WERI-Rb-1 (cell line): ENCODE measurements at places on chromosomes 4 and X.

DNA sequence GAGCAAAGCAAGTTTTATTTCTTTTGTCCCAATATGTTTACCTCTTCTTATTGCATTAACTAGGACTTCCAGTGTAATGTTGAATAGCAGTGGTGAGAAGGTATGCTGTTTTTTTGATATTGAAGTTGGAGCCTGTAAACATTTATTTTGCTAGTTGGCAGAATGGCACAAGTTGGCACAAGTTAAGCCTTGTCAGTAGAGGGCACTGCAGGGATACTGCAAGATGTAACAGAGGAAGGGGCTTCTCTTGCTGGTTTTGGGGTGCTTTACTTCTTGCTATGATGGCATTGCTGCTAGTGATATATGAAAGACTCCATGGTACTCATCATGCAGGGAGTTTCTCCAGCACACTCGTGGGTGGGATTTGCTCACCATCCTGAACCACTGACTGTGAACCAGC is 327.3 kb upstream of the ARX start:
- DNase-seq, result no peak

DNA sequence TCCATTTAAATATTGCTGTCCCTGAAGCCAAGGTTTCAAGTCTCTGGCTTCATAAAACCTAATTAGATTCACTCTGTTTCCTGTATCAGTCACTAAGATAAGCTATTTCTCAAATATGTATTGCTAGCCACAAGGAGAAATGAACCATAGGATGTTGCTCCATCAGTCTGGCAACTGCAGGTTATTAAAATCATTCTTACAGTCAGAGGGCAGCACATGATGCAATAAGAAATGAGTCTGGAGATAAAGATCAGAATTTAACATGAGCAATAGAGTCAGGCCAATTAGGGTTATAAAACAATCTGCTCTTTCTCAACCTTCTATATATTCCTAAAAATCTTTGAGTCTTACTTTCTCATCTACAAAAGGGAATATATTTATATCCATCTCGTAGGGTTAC is 7.2 kb downstream of the PRKG2 start:
- DNase-seq, result no peak

GRCh38 chr4:142404191-142404611 is 441.9 kb downstream of the INPP4B start:
- no peak for DNase-seq

GRCh38 chr4:108094923-108095482 is 73.7 kb downstream of the LEF1 start:
- no peak for DNase-seq

DNA sequence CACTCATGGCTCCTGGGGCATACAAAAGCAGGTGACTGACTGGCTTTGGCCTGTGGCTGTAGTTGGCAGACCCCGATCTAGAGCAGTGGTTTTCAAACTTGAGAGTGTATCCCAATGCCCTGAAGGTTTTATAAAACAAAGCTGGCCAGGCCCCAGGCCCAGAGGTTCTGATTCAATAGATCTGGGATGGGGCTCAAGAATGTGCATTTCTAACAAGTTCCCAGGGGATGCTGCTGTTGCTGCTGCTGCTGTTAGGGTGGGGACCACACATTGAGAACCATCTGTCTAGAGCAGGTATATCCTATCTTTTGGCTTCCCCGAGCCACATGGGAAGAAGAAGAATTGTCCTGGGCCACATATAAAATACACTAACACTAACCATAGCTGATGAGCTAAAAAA is 7.3 kb downstream of the AIFM1 start:
- DNase-seq, result no peak

GRCh38 chr4:15197005-15197404 is 194.7 kb downstream of the CPEB2 start:
- peak; percentile 9 for DNase-seq

- peak; percentile 92 for DNase-seq
Measured at GRCh38 chr4:6909113-6909969, at the start of gene TBC1D14. Gene TBC1D14 (plus strand): TSS chr4:6909826. CDS start chr4:6923390, 13,564 bp downstream.

DNA sequence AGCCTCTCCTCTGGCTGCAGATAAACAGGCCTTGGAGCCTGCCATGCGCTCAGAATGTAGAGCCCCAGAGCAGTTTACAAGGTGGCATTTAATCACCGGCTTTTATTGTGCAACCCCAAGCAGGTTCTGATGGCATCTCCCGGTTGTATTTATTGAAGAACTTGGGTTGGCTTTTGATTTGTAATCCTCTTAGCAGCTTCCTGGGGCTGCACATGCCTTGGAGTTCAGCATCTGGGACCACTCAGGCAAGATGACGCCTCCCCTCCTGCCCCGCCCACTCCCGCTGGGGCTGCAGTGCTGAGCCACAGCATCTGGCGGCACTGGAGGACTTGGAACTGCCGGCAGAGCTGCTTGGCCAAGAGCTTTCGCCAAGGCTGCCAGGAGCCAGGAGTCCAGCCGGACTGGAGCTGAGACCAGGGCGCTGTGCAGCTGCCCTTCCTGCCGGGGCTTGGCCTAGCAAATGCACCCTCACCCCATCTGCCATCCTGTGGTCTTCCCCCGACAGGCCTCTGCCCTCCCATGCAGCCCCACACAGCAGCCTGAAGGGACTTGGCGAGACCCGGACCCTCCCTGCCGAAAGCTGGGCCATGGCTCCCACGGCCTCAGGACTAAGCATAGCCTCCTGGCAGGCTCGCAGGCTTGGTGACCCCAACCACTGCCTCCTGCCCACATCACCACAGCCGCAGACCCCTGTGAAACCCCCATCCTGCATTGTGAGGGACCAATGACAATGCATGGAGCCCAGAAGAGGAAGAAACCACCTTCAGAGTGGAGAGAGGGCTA is 5.4 kb downstream of the HTRA3 start:
- DNase-seq, result peak; percentile 96
